ENCODE measurements at places on chromosomes 13 and 19.

GRCh38 chr13:30071969-30072817, 221.8 kb upstream of the UBL3 start:
- DNase-seq, result no peak

GRCh38 chr13:98232456-98232855, 55.4 kb upstream of the RNF113B start:
- DNase-seq, result no peak

DNA sequence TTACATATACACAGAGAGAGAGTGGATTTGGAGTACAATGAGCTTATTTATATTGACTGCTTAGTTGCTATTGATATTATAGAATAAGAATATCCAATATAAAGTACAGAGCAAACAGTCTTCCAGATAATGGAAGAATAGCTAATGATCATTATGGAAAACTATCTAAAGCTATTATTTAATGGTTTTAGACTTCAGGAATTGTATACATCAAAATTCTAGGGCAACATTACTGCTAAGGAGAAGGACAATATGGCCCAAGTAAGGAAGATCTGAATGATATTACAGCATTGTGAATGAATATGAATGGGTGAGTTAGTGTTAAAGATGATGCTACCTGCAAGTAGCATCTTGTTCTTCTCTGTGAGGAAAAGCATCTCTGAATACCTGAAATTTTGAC, 604.2 kb upstream of the PCDH20 start:
- DNase-seq, result no peak

DNA sequence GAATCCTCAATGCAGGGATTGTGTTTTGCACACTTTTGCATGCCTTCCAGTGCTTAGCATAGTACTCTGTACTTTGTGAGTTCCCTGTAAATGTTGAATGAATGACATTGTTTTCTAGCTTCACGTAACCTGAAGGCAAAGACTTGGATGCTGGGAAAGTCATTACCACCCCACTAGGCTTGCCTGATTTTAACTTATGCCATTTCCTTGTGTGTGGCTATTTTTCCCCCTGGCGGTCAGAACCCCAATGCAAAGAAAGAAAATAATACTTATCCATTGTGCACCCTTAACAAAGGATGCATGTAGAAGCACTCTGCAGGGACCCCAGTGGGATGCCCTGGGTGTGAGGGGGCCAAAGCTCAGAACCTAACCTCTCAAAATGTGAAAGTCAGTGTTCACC, 1.2 kb upstream of the ENOX1 start:
- peak; percentile 52 for DNase-seq

DNA sequence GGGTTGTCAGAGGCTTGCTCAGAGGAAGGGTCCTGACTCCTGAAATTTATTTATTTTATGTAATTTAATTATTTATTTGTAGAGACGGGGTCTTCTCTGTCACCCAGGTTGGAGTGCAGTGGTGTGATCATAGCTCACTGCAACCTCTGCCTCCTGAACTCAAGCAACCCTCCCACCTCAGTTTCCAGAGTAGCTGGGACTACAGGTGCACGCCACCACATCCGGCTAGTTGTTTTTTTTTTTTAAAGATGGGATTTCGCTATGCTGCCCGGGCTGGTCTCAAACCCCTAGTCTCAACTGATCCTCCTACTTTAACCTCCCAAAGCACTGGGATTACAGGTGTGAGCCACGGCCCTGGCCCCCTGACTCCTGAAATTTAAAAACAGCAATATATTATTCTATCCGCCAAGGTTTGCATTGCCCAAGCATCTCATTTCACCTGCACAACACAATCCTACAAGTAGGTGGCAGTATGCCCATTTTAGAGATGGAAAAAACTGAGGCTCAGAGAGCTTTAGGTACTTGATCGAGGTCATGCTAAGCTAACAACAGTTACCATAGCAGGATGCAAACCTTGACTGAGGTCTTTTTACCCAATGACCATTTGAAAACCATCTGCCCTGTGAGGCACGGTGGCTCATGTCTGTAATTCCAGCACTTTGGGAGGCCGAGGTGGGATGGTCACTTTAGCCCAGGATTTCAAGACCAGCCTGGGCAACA, 18.1 kb downstream of the ARHGEF18 start:
- peak; percentile 26 for DNase-seq

DNA sequence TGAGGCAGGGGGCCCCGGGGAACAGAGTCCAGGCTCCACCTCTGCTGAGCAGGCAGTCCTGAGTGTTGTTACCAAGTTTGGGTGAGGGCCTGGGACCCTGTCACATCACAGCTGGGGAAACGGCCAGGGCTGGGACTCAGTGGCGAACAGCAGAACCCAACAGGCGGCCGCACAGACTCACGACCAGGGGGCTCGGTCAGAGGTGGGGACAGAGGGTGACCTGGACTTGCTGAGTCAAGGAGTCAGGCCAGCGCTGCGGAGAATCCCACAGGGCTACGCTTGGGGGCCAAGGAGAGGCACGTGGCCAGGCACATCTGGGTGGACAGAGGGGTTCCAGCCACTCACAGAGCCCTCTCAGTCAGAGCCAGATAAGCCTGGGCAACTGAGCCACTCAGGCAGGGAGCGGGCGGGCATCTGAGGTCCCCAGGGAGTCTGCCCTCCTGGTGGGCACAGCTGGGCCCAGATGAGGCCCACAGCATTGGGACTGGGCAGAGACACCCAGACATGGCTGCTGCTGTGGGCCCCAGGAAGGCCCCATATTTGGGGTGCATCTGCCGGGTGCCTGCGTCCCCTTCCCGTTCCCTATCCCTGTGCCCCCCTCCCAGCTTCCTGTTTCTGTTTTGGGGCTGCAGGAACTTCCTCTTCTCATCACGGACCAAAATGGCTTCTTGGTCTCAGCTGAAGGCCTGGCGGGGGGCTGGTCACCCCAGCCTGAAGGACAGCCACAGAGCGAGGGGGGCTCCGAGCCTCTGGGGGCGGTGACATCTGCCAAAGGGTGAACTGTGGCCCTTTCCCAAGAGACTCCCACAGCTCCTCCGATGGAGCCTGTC, 34.0 kb downstream of the CEBPA start:
- no peak for DNase-seq

- DNase-seq, result no peak
Observed at GRCh38 chr13:39279077-39279476, 240.8 kb downstream of the NHLRC3 start.

GRCh38 chr13:98571955-98572662, 4.8 kb downstream of the STK24 start:
- peak; percentile 90 for DNase-seq

DNA sequence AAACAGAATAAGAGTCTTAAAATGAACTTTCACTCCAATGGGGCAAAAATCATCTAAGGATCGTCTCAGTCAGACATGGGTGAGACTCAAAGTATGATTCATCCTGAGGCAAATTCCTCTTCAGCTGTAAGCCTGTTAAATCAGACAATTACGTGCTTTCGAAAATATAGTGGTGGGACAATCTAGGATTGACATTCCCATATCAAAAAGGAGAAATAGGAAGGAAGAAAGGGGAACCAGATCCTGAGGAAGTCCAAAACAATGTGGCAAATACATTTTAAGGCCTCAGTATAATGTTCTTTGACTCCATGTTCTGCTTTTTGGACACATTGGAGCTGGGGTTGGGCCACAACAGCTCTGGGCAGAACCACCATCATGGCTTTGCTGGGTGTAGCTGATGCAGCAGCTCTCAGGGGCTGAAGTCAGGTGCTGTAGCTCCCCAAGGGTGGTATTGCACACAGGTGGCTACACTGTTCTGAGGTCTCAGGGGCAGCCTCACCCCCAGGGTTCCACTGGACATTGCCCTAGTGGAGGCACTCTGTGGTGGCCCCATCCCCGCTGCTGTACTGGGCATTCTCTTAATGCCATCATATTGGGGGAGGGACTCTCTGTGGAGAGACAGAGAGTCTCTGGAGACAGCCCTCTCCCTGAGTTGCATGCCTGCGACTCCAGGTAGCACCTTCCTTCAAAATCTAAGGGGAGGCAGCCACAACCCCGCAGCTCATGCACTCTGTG, 5.7 kb upstream of the FPR3 start:
- DNase-seq, result no peak

DNA sequence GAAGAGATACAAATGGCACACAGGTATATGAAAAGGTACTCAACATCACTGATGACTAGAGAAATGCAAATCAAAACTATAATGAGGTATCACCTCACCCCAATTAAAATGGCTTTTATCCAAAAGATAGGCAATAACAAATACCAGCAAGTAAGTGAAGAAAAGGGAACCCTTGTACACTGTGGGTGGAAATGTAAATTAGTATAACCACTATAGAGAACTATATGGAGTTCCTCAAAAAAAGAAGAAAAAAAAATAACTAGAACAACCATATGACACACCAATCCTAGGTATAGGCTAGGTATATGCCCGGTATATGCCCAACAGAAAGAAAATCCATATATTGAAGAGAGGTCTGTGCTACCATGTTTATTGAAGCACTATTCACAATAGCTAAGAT, 150.9 kb downstream of the VWA8 start:
- no peak for DNase-seq

DNA sequence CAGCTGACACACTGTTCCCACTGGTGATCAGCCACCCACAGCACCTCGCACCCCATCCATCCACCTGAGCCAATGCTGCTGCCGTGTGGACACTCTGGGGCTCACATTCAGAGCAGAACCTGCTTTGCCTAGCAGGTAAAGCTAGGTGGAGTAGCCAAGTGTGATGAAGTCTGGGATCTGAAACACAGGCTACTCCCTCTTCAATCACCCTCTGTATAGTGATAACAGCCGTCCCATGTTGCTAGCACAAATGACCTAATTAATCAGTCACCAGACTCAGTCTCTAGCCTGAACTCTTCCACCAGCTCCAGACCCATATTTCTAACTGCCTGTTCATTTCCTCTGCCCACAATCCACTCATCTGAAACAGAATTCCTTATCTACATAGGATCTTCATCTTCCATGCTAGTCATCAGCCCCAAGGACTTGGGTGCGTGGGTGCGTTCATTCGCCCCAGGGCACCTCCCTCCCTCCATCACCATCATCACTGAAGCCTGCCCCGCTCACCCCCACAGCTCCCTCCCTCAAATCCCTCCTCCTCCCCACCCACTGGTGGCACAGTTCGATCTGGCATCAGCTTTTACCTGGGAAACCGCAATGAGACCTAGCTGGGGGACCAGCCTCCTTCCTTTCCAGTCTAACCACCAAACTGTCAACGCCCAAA, 19.8 kb downstream of the STK24 start:
- DNase-seq, result no peak

DNA sequence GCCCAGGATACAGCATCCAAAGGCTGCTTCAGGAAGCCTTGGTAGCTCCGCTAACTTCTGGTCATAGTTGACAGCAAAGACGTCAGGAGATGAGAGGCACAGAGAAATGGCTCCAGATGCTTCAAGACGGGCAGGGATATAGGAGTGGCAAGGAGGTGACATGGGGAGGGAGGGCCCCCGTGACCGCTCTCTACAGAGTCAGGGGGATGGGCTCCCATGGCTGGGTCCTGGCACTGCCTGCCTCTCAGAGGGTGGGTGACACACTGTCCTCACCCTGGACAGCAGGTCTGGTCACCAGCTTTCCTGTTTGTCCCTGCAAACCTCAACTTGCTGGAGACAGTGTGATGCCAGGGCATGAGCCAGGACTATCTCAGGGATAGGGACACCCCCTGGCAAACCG, 10.3 kb upstream of the ZNF14 start:
- no peak for DNase-seq

DNA sequence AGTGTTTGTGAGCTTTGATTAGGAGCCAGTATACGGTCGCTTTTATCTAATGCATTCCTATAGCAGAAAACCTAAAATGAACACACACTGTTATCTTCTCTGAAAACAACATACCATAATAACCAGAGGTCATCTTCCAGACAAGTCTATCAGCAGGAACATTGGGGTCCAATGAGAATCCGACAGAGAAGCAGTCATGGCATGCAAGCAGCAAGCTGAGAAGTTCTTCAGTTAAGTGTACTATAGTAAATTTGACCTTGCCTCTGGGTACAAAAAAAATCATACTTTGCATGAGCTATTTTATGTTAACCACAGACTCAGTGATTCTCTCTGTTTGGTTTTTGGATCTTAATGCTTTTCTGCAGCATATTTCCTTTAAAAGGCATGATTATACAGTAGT, 1505.1 kb downstream of the PCDH9 start:
- DNase-seq, result no peak

- no peak for DNase-seq
Observed at GRCh38 chr19:31908496-31909225, 436.7 kb upstream of the ZNF507 start.

DNA sequence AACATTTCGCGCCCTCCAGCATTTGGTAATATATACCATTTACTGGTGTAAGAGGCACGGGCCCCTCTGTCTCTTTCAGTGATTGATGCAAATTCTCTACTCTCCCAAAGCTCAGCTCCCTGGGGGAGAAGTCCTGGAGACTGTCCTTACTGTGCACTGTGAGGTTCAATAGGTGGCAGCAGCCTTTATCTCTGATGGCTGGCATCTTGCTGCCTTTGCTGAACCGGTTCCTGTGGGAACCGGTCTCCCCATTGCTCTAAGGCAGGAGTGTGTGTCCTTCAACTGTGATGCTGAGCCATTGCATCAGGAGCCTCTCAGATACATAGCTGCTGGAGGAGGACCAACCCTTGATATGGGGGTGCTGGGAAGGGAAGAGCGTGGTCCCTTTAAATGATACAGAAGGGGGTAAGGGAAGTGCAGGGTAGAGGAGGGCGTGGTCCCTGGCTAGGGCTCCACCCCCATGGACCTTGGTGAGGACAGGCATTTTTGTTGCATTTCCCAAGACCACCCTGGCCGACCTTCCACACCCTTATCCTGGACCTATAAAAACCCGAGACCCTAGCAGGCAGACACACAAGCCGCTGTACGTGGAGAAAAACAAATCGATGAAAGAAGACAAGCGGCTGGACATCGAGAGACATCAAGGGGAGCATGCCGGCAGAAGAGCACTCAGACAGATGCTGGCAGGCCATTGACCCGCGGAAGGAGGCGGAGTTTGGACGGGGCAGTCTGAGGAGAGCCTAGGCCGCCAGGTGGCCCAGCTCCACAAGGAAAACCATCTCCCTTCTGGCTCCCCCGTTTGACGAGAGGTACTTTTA, 41.1 kb upstream of the GTF3A start:
- no peak for DNase-seq

GRCh38 chr13:99370481-99371275, 63.5 kb upstream of the GPR183 start:
- no peak for DNase-seq

- DNase-seq, result no peak
Observed at GRCh38 chr13:113951246-113951999, 22.5 kb downstream of the C13orf46 start.

DNA sequence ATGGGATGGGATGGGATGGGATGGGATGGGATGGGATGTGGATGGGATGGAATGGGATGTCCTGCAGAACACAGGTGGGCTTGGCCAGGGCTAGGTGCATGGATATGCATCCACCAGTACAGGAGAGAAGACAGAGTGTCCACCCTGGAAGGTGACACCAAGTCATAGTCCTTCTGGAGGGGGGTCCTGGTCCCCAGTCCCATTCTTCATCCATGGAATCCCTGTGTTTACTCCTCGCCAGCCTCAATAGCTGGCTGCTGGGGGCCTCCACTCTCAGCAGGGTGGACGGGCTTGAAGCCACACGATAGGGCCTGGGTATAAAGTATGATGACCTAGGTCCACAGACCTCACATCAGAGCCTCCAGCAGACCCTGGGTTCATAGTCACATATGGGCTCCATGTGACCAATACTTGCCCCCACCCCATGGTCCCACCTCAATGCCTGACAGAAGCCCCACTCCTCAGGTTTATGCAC, 40.1 kb downstream of the RFX2 start:
- DNase-seq, result no peak
